ENCODE measurements at places on chromosomes 3 and 15.
A peak's percentile ranks its signal among the peaks of the same experiment; 100 is the strongest.

DNA sequence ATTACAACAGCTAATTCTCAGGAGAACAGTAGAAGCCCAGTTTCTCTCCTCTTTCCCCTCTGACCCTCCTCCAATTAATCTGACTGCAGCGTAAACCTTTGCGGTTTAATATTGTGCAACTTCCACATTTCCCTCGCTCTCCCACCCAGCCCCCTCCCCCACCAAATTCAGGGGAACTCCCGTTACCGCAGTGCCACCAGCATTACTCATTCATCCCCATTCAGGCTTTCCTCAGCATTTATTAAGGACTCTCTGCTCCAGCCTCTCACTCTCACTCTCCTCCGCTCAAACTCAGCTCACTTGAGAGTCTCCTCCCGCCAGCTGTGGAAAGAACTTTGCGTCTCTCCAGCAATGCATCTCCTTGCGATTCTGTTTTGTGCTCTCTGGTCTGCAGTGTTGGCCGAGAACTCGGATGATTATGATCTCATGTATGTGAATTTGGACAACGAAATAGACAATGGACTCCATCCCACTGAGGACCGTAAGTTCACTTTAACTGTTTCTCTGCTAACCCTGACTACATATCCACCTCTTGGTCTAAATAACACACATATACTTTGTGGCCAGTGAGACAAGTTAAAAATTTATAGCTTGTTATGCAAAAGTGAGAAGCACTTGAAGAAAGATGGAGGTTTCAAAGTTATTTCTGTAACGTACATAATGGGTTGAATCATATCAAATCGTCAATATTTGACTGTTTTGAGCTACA, at the start of gene PTX3:
Gene PTX3, plus strand, starts transcription at position 268 of the 709 bp plus-strand sequence. Its CDS starts 84 bp downstream, at position 352.
- DNase-seq: peak; percentile 15

DNA sequence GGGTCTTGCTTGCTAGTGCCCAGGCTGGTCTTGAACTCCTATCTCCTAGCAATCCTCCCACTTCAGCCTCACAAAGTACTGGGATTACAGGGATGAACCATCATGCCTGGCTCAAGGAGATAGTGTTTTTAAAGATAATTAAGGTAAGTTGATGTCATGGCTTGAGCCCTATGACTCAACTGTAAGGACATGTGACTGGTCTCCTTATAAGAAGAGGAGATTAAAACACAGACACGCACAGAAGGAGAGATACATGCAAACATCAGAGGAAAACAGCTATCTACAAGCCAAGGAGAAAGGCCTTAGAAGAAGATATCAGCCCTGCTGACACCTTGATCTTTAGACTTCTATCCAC, 220.4 kb upstream of the GADL1 start:
- no peak for DNase-seq

GRCh38 chr3:72887705-72888545, at the start of gene GXYLT2:
GXYLT2 (plus strand) TSS chr3:72888046; CDS start chr3:72888234, 188 bp downstream.
- DNase-seq: peak; percentile 44

GRCh38 chr3:127157171-127157828, 35.6 kb upstream of the PRR23E start:
- no peak for DNase-seq

- no peak for DNase-seq
Measured at GRCh38 chr15:94670438-94671034, 439.2 kb downstream of the MCTP2 start.

- DNase-seq: peak; percentile 48
Measured at GRCh38 chr15:20340931-20341661, 200.5 kb downstream of the GOLGA6L6 start.

DNA sequence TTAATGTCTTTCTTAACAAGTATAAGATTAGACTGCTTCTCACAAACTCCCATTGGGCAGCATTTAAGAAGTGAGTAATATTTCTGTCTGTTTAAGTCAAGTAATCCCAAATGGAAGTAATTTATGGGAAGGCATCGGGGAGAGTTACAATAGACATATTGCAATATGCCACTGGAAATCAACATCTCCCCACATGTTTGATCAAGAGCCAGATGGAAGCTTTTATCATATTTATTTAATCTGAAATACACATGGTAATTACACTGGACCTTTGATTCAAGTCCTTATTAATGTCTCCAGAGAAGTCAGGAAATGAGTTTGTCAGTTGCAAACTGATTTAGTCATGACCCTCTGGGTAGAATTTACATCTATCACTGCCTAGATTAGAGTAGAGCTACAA, 943.8 kb downstream of the VGLL3 start:
- no peak for DNase-seq

Measured in activated CD4-positive, alpha-beta memory T cell treated with anti-CD3 and anti-CD28 coated beads for 36 hours (primary cell).